ENCODE measurements at places on chromosomes 13 and 19. TPM values are rescaled to one million over a fixed set of nuclear protein-coding genes. Genes with fewer than 3 reads are reported as not detected.

LILRA1 gene
- total RNA-seq, result 1.1 TPM

DNA sequence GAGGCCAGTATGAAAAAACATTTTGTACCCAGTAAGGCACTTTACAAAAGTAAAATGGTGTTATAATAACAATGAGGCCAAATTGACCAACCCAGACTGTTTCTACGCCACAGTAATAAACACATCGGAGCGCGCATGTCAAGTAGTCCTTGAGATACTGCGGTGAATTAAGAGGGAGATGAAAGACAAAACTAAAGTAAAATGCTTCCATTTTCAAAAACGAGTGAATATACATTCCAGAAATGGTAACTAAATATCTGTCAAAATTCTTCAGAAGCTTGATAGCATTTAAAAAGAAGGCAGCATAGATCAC lies 19.0 kb downstream of the N4BP2L1 start:
- DNase-seq, result no peak

DNA sequence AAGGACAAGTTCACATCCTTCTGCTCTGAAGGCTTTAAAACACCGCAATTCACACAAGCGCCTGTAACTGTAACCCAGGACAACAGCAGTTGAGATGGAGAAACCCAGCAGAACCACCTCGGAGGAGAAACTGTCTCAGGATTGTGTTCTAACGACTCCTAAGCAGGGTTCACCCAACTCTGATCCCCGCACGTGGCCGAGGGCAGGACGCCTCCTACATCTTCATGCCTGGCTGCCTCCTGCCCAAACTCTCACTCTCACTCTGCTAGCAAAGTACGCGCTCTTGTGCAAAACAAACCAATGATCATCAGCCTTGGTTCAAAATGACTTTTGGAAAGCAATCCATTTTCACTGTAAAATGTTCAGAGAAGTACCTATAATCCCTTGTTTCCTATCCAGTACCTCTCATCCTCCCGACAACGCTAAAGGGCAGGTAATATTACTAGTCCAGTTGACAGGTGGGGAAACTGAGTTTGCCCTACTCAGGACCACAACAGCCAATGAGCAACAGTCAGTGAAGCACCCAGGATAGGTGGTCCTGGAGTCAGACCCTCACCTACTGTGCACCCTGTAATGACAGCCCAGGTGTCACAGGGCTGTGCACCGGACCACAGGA lies 25.6 kb downstream of the EPS15L1 start:
- no peak for DNase-seq

DNA sequence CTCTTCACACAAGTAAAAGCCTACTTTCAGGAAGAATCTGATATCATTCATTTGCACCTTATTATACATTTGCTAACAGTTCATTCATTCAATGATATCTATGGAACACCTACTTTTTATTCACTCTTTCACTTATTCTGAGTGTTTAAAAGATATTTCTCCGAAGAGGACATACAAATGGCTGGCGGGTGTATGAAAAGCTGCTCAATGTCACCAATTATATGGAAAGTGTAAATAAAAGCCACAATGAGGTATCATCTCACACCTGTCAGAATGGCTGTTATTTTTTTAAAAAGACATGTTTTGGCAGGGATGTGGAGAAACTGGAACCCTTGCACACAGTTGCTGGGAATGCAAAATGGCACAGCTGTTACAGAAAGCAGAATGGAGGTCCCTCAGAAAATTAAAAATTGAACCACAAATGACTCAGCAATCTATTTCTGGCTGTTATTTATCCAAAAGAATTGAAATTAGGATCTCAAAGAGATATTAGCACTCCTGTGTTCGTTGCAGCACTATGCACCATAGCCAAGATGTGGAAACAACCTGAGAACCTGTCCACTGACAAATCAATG lies 127.6 kb upstream of the IRS2 start:
- DNase-seq, result no peak

DNA sequence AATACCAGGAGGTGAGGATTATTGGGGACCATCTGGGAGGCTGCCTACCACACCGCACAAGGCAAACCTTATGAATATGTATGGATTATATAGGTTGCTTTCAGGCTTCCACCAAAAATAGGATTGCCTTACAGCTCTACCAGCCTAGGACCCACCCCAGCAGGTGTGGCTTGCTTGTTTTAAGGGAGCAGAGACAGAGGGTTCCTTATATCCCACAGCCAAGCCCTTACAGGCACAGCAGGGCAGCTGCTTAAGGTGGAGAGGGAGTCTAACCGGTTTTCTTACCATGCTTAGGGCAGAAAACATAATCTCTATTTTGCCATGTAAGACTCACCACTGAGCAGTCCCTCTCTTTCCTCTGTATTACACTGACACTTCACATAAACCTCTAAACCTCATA lies 16.1 kb upstream of the TTYH1 start:
- no peak for DNase-seq

DNA sequence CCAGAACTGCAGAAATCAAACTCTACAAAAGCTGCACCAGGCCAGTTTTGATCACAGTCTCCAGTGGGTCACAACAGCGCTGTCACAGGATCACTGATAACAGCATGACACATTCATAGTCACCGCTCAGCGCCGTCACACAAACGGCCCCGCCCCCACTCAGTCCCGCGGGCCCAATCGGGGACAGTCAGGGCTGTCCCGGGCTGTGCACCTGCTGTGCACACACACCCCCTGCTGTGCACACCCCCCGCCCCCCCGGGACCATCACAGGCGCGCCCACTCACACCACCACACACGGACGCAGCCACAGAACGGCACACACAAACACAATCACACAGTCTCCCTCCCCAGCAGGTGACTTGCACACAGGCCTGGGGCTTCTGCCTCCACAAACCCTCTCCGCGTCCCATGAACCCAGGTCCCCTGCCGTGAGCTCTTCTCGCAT lies 435 bp upstream of the ZNF382 start:
- no peak for DNase-seq

DCUN1D2 gene
- total RNA-seq, result 6.8 TPM

DNA sequence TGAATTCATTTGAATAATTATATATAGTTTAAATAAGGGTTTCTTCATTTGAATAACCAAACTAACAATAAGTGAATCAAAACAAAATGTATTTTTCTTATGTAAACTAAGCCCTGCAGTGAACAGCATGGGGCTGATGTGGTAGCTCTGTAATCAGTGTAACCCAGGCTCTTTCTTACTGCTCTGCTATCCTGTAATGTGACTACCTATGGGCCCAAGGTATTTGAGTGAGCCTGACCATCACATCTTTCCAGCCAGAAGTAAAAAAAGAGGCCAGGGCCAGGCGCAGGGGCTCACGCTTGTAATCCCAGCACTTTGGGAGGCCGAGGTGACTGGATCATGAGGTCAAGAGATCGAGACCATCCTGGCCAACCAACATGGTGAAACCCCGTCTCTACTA lies 494.6 kb downstream of the DCT start:
- DNase-seq, result no peak

DNA sequence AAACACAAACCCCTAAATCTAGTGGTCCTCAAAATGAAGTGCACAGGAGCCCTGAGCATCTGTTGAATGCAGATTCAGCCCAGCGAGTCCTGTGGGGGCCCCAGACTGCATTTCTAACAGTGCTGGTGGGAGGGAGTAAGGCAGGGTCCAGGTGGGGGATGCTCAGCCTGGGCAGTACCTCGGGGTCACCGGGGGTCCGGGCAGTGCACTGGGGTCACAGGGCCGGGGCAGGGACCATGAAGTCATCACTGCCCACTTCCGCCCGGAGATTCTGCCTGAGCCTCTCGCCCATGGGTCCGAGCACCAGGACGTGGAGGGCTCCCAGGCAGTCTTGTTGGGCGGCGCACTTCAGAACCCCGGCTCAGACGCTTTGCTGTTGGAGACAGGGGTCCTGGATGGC lies 838 bp upstream of the ATP4B start:
- DNase-seq, result no peak

DNA sequence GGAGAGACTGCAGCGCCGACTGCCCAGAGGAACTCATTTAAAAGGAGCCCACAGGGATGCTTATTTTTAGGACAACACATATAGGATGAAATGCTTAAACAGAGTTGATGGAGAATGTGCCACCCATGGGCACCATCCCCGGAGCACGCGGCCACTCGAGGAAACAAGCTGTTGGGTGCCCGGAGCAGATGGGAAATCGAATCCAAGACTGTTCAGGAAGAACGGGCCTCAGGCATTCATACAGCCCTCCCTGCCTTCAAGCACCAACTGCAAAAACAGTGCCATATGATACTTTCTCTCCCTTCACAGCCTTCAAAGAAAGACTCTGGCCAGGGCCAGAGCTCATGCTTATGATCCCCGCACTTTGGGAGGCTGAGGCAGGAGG lies 40.2 kb downstream of the RAB20 start:
- DNase-seq, result no peak

ADAMTSL5 gene
- total RNA-seq, result 20.8 TPM

GRCh38 chr19:8148410-8149260 lies 757 bp downstream of the FBN3 start:
- DNase-seq, result no peak

GRCh38 chr13:32791545-32792172 lies 205.4 kb downstream of the PDS5B start:
- no peak for DNase-seq

DNA sequence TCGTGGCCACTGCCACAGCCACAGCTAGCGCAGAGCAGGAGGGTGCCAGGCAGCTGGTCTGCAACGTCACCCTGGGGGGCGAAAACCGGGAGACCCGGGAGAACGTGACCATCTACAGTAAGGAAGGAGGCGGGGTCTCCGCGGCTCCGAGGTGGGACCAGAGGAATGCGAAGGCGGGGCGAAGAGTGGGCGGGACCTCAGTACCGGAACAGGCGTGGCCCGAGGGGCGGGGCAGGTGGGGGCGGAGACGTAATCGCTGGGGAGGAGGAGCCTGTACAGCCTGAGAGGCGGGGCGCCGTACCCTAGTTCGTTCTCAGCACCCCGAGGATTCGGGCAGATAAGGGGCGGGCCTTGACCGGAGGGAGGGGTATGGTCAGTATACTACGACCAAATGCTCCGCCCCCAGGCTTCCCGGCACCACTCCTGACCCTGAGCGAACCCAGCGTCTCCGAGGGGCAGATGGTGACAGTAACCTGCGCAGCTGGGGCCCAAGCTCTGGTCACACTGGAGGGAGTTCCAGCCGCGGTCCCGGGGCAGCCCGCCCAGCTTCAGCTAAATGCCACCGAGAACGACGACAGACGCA lies 2.5 kb downstream of the ICAM5 start:
- no peak for DNase-seq

CLEC4G gene
- total RNA-seq, result 0.18 TPM

NCLN gene
- 35.6 TPM for total RNA-seq

TYROBP gene
- 4.5 TPM for total RNA-seq

BRME1 gene
- 4.0 TPM for total RNA-seq

- DNase-seq, result no peak
Observed at GRCh38 chr19:6216996-6217751, 62.6 kb downstream of the MLLT1 start.

- no peak for DNase-seq
Observed at GRCh38 chr19:33887891-33888290, 91.2 kb downstream of the KCTD15 start.

KLK11 gene
- total RNA-seq, result 284 TPM

DNA sequence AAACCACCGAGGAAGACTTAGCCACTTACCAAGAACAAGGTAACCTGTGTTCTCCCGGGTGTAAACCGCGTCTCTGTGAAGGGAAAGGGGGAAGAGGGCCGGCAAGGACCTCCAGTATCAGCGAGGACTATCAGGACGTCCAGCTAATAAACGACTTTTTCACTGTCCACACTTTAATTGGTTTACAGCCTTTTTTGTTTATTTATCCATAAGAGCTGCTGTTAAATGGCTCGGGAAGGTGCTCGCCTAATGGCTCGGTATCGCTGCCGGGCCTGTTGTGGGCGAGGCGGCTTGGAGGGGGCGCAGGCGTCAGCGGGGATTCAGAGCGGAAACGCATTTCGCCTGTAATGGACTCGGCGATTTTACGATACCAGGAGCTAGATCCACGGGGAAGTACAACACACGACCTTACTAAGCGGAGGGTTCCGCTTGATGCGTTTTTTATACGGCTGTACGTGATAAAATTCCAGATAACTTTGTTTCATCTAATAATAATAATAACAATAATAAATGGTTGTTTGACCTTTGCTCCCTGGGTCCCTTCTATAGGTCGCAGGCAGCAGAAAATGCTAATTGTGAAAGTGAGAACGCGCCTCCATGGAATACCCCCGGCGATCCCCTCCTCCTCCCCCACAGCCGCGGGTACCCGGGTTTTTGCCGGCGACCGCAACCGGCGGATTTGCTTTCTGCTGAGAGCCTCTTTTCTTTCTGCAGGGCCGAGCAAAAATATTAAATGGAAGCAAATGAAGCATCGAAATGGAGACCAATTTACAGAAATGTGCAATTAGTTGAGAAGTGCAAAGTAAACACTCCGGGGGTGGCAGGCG lies 2.5 kb upstream of the PDX1 start:
- DNase-seq, result no peak

DNA sequence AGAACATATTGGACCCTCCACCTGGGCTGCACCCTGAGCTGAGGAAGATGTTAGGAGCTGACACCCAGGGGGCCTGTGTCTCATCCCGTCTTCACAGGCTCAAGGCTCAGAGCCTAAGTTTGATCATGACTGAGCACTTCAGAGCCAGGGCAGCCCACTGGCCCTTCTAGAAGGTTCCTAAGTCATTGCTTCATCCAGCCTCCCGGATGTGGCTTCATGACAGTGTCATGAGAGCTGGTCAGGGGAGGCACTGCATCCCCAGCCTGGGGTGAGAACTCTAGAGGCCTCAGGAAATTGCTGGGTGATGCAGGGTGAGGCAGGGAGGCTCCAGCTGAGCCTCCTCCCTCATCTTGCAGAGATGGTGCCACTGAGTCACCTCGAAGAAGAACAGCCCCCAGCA lies 24.9 kb upstream of the PIK3R2 start:
- DNase-seq, result no peak

- no peak for DNase-seq
Observed at GRCh38 chr13:25857830-25858229, 194.0 kb downstream of the SHISA2 start.

- no peak for DNase-seq
Observed at GRCh38 chr19:51166846-51167490, 24.9 kb downstream of the SIGLEC7 start.

GRCh38 chr19:58396691-58397532 lies 1.5 kb downstream of the RNF225 start:
- no peak for DNase-seq
